Neuronal stem cell (in vitro differentiated cells): ENCODE measurements at places on chromosomes 4 and X.

- DNase-seq = no peak
Observed at GRCh38 chr4:150769248-150769647, 187.3 kb downstream of the MAB21L2 start.

- DNase-seq = no peak
Observed at GRCh38 chr4:98749206-98749605, 90.8 kb upstream of the TSPAN5 start.

GRCh38 chrX:86455495-86455894 lies 307.2 kb downstream of the DACH2 start:
- no peak for DNase-seq

GRCh38 chrX:11446336-11446735 lies 153.1 kb downstream of the AMELX start:
- DNase-seq = no peak

- no peak for DNase-seq
Observed at GRCh38 chrX:68914479-68914946, 85.7 kb downstream of the EFNB1 start.

DNA sequence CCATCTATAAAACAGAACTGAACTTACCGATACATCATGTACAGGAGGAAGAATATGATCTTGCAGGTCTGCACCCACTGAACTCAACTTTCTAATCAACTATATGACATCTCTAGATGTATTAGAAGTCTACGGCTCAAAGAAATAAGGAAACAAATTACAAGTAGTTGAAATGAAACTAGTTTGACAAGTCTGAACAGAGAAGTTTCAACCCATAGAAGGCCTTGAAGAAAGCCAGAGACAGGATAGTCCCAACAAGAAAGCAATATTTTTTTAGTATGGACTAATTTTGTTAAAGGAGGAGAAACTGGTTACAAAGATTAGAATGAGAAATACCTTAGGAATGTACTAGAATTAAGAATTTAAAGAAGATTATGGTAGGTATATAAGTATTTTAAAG lies at the start of gene TMPRSS11A:
TSS of gene TMPRSS11A (minus strand) at position 138 of the 400 bp plus-strand sequence. CDS start at position 38, 100 bp downstream.
- no peak for DNase-seq

- DNase-seq = no peak
Observed at GRCh38 chrX:378443-378842, 8.3 kb downstream of the PPP2R3B start.

DNA sequence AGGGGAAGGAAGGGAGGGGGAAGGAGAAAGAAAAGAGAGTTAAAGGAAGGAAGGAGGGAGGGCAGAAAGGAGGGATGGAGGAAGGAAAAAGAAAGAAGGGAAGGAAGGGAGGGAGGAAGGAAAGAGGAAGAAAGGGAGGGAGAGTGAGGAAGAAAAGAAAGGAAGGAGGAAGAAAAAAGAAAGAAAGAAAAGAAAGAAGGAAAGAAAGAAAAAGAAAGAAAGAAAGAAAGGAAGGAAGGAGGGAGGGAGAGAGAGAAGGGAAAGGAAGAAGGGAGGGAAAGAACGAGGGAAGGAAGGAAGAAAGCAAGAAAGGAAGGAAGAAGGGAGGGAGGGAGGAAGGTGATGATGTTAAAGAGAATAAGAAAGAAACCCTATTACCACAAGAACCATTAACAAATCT lies 150.6 kb downstream of the MXRA5 start:
- no peak for DNase-seq

- DNase-seq = no peak
Observed at GRCh38 chrX:153476666-153477363, 6.4 kb upstream of the HAUS7 start.

DNA sequence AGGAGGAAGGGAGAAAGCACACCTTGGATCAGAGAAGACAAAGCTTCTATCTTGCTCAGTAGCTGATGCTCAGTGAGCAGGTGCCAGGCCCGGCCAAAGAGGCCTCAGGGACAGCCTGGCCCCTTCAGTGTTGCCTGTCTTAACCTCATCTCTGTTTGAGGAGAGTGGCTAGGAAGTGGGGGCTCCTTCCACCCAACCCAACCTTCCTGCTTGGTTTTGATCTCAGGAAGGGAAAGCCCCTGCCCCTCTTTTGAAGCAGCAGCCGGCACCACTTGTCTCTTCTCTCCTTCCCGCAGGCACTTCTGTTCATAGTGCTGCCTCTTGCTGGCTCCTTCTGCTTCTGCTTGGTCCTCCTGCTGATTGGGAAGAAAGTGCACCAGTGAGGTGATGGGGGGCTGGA lies 2.4 kb upstream of the AFF2 start:
- no peak for DNase-seq

GRCh38 chr4:83585982-83586508 lies 50.1 kb downstream of the GPAT3 start:
- no peak for DNase-seq

GRCh38 chr4:156889616-156890594 lies 81.7 kb downstream of the PDGFC start:
- no peak for DNase-seq

DNA sequence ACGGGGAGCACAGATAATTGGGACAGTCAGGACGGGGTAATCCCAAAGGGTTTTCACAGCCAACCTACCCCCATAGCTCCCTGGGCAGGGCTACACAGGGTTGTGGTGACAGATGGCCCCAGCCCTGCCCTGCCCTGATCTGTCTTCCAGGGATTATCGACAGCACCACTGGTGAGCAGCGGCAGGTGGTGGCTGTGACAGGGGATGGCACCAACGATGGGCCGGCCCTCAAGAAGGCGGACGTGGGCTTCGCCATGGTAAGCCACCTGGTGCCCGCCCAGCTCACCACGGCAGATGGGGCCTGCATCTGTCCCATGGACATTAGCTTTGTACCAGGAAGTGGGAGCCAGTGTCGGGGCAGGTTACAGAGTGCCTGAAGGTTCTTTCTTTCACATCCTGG lies 39.3 kb downstream of the ATP2B3 start:
- no peak for DNase-seq

GRCh38 chr4:17933126-17933525 lies 88.4 kb downstream of the LCORL start:
- no peak for DNase-seq

DNA sequence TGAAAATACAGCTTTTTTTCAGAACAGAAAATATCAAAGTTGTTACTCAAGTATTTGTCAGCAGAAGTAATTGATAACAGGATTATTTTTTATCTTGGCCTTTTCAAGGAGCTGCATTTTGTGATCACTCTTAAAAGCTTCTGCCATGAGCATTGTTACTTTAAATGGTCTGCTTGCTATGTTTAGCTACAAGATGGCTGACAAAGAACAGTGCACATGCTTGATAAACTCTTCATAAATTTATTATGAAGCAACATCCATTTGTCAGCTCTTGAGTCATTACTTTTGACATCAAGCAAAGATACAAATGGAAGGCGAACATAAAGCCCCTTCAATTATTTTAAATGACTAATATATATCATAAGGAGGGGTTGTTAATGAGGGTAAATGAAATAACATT lies 205.4 kb upstream of the RPS6KA3 start:
- no peak for DNase-seq

GRCh38 chrX:15864023-15864422 lies 9.4 kb upstream of the AP1S2 start:
- no peak for DNase-seq

- DNase-seq = no peak
Observed at GRCh38 chr4:162016219-162016618, 147.6 kb downstream of the FSTL5 start.

GRCh38 chr4:23773884-23774636 lies 115.8 kb downstream of the PPARGC1A start:
- no peak for DNase-seq

- DNase-seq = no peak
Observed at GRCh38 chr4:181301735-181302710, 941.2 kb upstream of the TENM3 start.

GRCh38 chr4:156193106-156193505 lies 239.4 kb upstream of the CTSO start:
- DNase-seq = no peak

- no peak for DNase-seq
Observed at GRCh38 chr4:80913381-80913780, 117.1 kb upstream of the BMP3 start.

GRCh38 chr4:8099981-8100464 lies 58.6 kb downstream of the ABLIM2 start:
- no peak for DNase-seq

DNA sequence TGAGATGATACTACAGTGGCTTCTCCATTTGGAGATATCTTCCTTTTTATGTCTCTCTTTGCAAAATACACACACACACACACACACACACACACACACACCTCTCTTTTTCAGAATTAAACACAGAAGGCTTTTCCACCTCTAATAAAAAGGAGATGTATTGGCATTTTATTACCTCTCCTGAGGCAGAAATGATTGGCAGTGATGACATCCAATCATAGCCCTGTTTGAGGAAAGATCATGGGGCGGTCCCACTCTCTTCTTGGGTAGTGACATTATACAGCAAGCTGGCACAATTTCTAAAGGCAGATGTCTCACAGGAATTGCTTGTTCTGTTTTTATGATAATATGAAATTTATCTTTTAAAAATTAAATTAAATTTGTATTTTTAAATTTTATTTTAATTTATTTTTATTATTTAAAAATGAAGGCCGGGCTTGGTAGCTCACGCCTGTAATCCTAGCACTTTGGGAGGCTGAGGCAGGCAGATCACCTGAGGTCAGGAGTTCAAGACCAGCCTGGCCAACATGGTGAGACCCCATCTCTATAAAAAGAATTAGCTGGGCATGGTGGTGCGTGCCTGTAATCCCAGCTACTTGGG lies 15.6 kb downstream of the CHRNA9 start:
- no peak for DNase-seq

DNA sequence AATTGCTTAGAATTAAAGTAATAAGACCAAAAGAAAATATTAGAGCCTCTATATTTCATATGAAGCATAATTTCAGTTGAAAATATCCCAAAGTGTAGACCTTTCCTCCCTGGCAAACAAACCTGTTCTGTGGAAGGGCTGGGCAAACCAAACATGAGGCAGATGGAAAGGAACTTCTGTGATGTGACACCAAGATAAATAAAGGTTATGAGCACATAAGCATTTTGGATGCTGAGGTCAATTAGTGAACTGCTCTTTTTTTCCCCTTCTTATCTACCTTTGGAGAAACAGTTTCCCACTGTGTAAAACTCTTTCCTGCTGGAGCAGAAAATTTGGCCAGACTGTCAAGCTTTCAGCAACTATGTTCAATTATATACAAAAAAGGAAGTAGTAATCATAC lies 109.6 kb upstream of the STIM2 start:
- no peak for DNase-seq

- DNase-seq = no peak
Observed at GRCh38 chr4:13464543-13464942, 19.6 kb downstream of the RAB28 start.

- DNase-seq = no peak
Observed at GRCh38 chr4:119005928-119006460, 117.3 kb downstream of the SYNPO2 start.

GRCh38 chrX:13471269-13471668 lies 98.1 kb upstream of the EGFL6 start:
- no peak for DNase-seq

- DNase-seq = no peak
Observed at GRCh38 chrX:3326681-3327080, 19.8 kb downstream of the MXRA5 start.

DNA sequence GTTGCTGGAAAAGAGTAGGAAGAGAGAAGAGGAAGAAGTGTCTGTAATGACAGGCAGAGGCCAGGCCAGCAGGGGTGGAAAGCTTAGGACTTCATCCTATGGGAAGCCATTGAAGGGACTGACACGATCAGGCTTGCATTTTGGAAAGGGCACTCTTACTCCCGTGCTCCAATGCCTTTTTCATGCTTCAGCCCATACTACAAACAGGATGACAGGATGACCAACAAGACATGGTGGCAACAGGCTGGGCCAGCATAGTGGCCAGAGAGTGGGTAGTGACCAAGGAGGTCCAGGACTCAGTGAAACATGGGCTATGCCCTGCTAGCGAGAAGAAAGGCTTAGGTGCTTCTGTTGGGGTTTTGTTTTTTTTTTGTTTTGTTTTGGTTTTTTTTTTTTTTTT lies 2.6 kb upstream of the KLF3 start:
- DNase-seq = no peak

GRCh38 chr4:70844180-70844579 lies 4.5 kb upstream of the GRSF1 start:
- no peak for DNase-seq
